ENCODE measurements at places on chromosomes 1 and 21.
A peak's percentile ranks its signal among the peaks of the same experiment; 100 is the strongest.

GRCh38 chr1:241362350-241362749, 5.3 kb upstream of the RGS7 start:
- DNase-seq = no peak

DNA sequence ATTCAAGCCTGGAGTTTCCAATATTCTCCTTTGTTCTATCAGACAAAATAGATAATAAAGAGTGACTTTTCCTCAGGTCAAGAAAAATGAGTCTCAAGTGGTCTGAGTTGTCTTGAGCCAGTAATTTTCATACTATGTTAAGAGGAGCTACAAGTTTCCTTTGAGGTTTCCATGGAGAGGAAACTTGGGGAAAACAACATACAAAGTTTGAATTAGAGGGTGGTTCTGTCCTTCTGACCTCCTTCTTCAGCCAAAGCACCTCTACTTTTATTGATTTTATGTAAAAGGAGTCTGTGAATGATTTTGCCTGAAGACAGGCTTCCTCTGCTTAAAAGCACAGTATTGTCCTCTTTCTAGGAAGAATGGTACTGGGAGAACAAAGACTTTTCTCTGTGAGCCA, 497.2 kb upstream of the PKN2 start:
- no peak for DNase-seq

GRCh38 chr1:210920258-210920657, 213.7 kb downstream of the KCNH1 start:
- no peak for DNase-seq

DNA sequence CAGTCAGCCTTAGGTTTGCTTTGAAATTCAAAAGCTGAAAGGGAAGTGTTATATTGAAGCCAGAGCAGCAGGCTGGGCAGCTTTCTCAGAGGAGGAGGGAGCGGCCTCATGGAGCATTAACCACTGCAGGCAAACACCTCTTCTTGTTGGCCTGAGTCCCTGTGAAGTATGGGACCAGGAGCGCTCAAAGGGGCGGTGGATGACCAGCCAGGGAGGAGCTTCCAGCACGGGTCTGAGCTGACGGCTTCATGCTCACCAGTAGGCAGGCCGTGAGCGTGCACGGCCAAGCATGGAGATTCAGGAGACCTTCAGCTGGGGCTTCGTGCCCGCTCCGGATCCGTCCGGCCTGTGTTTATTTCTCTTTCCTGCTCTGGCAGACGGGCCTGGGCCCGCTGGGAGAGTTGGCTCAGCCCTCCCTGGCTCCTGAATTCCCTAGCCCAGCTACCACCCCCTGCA, 245.2 kb downstream of the TRABD2B start:
- no peak for DNase-seq

- DNase-seq = no peak
These were observed 190.7 kb downstream of the HHIPL2 start for GRCh38 chr1:222357252-222357651.

GRCh38 chr1:43849670-43850069, 83.9 kb upstream of the ARTN start:
- DNase-seq = no peak

DNA sequence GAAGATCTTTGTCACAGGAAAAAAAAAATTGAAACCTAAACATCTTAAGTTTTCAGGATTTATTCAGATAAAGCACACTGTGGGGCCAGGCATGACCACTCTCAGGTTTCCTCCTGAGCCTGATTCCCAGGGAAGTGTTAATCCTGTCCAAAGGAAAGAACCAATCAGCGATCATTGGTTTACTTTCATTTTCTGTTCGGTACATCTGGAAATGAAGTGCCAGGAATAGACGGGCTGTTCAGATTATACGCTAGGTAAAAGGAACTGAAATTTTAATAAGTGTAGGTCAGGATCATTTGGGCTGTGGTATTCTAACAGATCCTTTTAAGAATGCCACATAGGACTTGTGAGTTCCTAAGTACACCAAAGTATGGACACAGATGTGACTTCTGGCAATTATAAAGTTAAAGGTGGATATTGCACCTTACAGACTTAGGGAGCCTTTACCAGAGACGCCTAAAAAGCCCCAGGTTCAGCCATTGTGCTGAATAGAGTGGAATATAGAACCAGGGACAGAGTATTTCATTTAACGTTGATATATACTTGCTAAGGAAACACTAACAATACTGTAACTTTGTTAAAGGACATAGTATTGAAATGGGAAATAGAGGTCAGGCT, 9.3 kb upstream of the CACYBP start:
- no peak for DNase-seq

DNA sequence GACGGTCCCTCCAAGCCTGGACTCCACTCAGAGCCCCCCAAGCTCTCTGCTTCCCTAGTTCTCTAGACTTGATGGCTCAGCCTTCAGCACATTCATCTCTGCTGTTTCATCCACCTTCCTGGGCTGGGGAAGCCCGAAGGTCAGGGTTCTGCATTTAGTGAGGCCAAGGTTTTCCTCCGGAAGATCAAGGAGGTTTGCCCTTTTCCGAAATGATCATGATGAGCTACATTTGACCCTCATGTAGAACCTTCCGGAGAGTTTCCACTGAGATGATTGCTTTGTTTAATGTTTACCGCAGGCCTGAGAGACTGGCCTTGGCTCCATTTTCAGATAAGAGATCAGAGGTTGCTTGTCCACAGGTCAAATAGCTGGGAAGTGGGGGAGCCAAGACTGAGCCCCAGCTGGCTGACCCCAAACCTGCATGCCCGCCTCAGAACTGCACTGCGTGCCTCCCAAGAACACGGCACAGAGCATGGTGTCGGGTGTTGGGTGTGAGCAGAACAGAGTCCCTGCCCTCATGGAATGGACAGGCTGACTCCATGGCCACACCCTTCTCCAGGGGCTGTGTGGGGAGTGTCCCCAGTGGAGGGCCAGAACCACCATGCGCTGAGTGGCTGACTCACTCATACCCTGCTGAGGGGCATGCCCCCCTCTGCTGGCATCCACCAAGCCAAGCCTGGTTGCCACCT, 200.8 kb upstream of the TMEM51 start:
- DNase-seq = no peak

DNA sequence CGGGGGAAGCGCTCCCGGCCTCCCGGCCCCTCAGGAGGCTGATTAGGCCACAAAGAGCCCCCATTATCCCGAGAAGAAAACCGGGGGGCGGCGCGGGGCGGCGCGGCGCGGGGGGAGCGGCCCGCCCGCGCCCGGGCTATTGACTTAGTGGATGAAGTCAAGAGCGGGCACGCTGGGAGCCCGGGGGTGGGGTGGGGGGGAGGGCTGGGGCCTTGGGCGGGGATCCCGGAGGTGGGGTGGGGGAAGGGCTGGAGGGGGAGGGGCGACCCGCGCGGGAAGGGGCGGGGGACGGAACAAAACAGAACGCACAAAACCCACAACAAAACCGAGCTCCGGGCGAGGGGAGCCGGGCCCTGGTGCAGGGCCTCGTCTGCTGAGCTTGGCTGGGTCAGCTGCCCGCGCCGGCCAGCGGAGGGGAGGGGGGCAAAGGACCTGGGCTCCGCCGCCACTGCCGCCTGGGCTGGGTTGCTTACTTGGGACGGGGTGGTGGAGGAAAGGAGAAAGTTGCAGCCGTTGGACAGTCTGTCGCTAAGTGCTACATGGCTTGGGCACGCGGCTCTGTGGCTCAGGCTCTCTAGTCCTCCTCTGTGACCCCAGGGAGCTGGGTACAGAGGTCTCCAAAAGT, 16.3 kb downstream of the PAX7 start:
- no peak for DNase-seq

DNA sequence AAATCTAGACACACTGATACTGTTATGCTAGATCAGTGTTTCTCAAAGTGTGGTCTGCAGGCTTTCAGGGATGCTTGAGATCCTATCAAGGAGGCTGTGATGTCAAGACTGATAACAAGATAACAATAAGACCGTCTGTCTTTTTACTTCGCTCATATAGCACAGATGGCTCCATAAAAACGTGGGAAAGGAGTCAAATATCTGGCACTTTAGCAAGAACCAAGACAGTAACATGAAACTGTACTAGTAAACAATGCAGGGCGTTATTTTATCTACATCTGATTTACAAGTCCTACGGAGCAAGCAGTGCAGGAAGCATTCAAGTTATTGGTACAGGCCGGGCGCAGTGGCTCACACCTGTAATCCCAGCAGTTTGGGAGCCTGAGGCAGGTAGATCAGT, 3.6 kb upstream of the SPRR3 start:
- no peak for DNase-seq

DNA sequence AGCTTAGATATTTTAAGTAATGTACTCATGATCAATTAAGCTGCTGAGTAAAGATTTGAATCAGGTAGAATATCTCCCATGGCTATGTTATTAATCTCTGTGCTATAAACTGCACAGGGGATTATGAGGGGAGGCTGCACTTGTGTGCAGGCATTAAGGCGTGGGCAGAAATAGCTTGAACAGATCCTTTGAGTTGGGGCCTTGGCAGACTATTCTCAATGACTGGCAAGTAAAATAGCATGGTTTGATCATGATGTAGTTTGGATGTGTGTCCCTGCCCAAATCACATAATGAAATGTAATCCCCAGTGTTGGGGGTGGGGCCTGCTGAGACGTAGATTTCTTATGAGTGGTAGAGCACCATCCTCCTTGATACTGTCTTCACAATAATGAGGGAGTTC, 220.3 kb downstream of the PLPP3 start:
- no peak for DNase-seq

GRCh38 chr21:45108808-45109781, 34.7 kb downstream of the ADARB1 start:
- DNase-seq = no peak

DNA sequence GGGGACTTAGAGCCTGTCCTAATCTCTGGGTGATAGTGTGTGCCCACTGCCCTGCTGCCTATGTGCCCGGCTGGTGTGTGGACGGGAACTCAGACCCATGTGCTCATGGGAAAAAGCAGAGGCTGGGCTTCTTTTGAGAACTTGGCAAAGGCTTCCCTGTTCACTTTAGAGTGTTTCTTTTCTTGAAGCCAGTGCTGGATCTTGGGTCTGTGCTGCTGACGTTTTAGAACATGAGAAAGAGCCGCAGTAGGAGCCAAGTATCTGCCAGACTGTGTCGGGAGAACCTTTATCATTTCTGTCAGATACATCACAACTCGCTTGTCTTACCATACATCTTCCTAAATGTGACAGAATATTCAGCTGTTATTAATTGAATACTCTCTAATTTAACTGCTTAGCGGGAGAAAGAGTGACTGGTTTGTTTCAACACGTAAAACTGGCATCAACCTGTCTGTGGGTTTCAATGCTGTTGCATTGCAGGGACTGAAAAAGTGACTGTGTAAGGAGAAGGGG, 195.2 kb downstream of the PBX1 start:
- peak; percentile 41 for DNase-seq
